ELR (cell line): ENCODE measurements at places on chromosomes 2 and 18.

- peak; percentile 11 for DNase-seq
Measured at GRCh38 chr2:169732583-169733358, 861 bp upstream of the KLHL23 start.

DNA sequence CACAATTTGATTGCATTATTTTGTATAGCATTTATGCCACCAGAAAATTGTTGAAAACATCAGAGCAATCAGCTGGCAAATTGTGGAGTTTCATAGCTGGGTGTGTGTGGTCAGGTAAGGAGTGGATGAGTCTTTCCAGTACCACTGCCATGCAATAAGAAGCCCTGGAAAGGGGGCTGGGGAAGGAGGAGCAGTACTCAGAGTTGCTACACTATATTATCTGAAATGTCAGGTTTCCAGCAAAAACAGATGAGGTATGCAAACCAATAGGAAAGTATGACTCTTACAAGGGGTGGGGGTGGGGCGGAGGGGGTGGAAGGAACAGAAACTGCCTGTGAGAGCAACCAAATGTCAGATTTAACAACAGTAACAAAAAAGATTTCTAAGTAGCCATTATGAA, 112.2 kb downstream of the SOS1 start:
- no peak for DNase-seq

DNA sequence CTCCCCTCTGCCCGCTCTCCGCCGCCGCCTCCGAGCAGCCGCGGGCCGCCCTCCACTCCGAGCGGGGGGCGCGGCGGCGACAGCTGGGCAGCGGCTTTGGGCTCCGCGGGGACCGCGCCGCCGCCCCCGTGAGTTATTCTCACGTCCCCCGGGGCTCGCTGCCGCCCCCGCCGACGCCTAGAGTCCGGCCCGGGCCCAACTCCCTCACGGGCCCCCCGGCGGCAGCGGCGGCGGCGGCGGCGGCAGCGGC, 645 bp downstream of the MIB1 start:
- DNase-seq, result no peak

DNA sequence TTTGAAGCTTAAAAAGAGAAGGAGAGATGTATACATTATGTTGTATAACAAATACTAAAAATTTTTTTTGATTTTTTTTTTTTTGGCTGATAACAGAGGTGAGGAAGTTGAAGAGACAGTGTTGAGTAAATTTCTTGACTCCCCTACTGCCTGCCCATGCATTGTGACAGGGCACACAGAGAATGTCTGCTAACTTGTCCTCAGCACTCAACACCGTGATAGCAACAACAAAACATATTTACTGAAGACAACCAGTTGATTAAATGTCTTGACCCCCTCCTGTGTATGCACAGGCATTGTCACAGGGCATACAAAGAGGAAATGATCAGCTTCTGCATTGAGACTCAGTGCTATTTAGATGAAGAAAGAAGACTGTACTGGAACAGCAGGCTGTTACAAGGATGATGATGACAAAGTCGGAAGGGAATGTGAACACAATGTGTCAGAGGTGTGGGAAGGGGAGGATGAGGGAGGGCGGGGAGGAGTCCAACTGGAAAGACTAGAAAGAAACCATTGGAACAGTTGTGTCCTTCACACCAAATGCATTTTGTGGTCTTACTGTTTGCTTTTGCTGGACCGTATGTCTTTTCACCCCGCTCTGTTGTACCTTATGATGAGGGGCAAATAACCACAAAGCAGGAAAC, 89.5 kb downstream of the CERS6 start:
- DNase-seq, result peak; percentile 93

- DNase-seq, result no peak
Measured at GRCh38 chr18:49967171-49967570, 153.8 kb upstream of the ACAA2 start.

DNA sequence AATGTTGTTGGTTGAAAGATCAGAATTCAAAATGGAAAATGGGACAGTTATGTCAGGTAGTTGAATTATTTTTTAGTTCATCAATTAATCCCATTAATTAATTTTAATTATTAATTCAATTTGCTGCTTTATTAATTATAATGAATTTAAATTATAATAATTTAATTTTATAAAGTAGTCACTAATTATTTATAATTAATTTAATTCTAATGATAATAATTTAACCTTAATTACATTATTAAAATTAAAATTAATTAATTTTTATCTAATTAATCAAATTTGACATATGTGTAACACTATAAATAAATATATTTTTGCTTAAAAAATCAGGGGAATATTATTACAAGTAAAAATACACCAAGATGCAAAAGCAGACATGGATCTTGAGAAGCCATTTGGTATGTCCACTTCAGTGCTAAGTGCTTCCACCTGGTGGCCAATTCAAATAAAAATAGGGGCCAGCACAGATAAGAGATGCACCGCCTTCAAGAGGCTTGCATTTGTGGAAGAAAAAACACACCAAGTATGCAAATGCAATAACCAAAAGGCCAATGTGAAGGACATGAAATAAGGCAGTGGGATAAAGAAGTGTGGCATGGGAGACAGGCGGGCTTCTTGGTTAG, 73.2 kb downstream of the MBP start:
- peak; percentile 81 for DNase-seq

- DNase-seq, result peak; percentile 99
Measured at GRCh38 chr18:59744271-59744721, 47.1 kb upstream of the CCBE1 start.

DNA sequence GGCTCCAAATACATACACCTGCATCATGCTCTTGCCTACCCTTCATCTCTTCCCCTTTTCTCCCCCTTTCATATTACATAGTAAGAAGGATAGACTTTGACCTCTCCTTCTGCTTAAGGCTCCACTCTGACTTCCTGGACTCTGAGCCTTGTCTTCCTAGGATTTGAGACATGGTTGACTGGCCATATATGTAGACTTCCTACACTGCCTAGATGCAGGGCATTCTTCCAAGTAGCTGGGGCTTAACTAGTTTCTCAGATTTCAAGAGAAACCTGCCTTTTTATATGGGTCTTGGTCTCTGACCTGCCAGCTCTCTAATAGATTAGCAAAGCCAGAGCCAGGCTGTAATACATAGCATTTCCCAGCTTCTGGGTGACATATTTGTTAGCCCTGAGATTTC, 35.4 kb upstream of the CYP26B1 start:
- DNase-seq, result no peak

DNA sequence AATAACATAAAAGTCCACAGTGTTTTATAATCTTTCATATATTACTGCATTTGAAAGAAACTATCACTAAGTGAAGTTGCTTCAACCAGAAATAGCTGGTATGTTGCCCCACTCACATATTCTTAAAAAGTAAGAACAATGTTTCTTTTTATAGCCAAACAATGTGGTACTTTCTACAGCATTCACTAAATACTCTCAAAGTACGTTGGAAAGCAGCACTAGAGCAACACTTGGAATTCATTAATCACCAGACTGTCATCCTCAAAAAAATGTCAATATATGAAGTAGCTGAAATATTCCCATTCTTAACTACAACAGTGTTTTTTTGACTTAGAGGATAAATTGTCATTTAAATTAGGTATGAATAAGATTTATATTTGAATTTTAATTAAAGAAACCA, 32.8 kb downstream of the COBLL1 start:
- no peak for DNase-seq

GRCh38 chr18:13316063-13316462, 97.5 kb downstream of the LDLRAD4 start:
- DNase-seq, result no peak

DNA sequence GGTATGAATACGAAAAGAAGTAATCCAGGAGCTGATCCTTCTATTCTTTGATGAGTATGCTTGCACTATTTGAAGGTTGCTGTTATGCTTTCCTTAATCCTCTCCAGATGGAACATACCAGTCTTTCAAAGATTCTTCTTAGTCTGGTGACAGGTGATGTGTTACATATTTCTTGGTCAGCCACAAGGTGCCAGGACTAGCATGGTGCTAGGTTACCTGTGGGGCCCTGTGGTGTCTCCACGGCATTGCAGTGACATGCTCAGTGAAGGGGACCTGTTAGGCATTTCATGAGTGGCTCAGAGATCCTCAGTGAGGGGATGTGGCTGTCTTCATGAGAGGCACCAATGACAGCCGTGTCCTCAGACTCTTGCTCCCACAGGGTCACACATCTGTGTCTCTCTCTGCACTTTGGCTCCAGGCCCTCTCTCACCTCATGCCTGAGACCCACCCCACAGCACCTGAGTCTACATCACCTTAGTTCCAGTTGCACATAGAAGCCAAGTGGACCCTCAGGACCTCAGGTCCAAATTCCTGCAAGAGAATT, 13.1 kb upstream of the RAB31 start:
- DNase-seq, result no peak

DNA sequence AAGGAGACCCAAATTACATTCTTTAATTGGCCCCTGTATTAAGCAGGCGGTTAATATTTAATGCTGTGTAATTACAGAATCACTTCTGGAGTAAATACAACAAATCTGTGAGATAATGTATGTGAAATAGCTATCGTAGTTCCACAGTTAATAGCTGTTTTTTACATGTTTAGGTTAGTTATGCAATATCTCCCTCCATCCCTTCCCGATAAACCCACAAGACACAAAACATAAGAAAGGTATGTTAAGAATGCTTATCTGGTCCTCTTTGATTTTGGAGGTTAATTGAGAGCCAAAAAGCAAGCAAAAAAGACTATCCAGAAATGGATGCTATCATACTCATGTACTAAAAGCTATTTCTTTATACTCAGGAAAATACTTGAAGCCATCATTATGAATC, 49.1 kb downstream of the ZNF638 start:
- DNase-seq, result no peak

DNA sequence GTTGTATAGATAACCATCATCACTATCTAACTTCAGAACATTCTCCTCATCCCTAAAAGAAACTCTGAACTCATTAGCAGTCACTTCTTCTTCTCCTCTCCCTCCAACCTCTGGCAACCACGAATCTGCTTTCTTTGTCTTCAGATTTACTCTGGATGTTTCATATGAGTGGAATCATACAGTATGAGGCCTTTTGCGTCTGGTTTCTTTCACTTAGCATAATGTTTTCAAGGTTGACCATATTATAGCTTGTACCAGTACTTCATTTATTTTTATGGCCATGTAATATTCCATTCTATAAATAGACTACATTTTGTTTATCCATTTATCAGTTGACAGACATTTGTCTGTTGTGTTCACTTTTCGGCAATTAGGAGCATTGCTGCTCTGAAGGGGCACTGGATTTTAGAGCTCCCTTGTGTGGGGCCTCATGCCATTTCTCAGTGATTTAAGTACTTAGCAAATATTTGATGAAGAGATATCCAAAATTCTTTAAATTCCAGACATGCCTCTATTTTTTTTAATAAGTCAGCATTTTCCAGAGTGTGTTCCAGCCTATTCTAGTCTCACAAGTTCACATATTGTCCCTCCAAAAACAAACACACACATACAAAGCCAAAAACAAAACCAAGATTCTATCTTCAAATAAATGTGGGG, 22.5 kb upstream of the MAP3K20 start:
- DNase-seq, result peak; percentile 45

GRCh38 chr18:48550101-48550729, 11.4 kb downstream of the CTIF start:
- no peak for DNase-seq

DNA sequence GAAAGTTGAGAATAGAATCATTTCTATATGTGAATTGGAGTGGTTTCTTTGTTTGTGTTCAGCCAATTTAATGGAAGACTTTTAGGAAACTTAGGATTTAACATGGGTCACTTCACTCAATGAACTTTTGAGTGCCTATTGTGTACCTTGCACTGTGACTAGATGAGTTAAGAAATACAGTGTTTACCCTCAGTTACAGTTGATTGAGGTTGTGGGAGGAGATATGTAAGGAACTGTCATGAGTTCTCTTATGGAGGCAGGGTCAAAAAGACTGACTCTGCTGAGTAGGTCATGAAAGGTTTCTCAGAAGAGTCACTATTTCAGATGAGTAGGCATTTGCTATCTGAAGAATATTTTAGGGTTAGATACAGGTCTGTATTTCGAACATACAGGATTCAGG, 98.6 kb downstream of the RAB3GAP1 start:
- DNase-seq, result no peak

GRCh38 chr18:38427234-38427633, 861.6 kb upstream of the CELF4 start:
- no peak for DNase-seq

- DNase-seq, result no peak
Measured at GRCh38 chr2:64929333-64929732, 59.9 kb upstream of the SLC1A4 start.

DNA sequence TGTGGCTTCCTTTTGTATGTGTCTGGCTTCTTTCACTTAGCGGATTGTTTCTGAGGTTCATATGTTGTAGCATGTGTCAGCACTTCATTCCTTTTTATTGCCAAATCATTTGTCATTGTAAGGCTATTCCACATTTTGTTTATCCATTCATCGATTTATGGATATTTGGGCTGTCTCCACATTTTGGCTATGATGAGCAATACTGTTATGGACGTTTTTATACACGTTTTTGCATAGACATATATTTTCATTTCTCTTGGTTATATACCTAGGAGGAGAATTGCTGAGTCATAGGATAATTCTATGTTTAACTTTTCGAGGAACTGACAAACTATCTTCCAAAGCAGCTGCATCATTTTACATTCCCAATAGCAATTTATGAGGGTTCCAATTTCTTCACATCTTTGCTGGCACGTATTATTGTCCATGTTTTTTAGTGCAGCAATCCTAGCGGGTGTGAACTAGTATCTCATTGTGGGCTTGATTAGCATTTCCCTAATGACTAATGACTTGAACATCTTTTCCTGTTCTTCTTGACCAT, 48.1 kb upstream of the TBC1D8 start:
- peak; percentile 57 for DNase-seq

- peak; percentile 83 for DNase-seq
Measured at GRCh38 chr18:36809590-36810381, 19.0 kb downstream of the TPGS2 start.

GRCh38 chr2:69668598-69668997, 25.1 kb upstream of the AAK1 start:
- DNase-seq, result no peak

DNA sequence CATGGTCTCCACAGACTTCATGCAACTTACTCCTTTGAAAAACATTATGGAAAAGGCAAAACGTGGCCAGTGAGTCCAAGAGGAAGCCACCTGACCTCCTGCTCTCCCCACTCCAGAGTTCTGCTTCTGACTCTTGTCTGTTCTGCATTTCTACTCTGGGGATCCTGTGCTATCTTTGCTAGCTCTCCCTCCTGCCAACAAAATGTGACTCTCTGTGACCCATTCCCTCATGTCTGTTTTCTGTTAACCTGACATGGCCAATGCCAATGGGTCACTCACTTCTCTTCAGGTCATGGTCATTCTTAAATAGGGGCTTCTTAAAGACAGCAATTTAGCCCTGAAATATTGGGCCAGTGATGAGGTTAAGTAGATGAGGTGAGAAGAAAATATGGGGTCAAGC, 210.3 kb downstream of the CDH20 start:
- DNase-seq, result no peak

- DNase-seq, result peak; percentile 73
Measured at GRCh38 chr2:63614983-63615945, 26.5 kb downstream of the MDH1 start.

DNA sequence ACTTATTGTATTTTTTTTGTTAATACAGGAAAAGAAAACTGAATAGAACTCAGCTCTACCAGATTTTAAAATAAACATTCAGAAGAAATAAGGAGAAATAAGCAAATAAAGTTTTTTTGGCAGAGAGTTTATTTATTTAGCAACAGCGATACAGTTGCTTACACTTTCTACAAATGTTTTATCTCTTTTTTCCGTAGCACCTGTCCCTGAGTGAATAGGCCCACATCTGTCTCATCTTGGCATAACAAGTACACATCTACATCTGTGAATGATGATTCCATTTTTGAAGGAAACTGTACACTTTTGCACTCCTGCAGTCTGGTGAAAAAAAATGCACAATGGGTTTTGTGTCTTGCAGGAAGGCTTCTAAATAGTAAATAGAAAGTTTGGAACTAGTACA, 783.6 kb upstream of the ZEB2 start:
- no peak for DNase-seq
